ENCODE measurements at places on chromosomes 4 and X.

- no peak for DNase-seq
Observed at GRCh38 chrX:10102046-10102704, 54.6 kb upstream of the CLCN4 start.

GRCh38 chr4:152856960-152857359 lies 77.2 kb downstream of the ARFIP1 start:
- no peak for DNase-seq

GRCh38 chrX:139795196-139795595 lies 87.2 kb upstream of the MCF2 start:
- no peak for DNase-seq

DNA sequence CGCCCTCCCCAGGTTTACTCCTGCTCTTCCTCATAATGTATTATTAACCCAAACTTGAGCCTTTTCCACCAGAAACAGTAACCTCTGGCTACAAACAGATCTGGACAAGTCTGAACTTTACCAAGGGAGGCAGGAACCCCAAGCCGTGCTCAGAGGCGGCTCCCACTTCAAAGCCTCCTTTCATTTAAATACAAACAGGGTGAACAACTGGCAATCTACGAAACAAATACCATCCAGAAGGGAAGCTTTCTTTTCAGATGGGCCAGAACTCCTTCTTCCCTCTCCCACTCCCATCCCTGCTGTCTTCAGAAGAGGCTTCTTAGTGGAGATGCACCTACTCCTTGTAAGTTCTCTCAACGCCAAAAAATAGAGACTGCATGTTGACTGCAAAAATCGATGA lies 2.1 kb upstream of the GPC4 start:
- peak; percentile 50 for DNase-seq

GRCh38 chr4:4385729-4386295 lies 1.1 kb upstream of the NSG1 start:
- no peak for DNase-seq

DNA sequence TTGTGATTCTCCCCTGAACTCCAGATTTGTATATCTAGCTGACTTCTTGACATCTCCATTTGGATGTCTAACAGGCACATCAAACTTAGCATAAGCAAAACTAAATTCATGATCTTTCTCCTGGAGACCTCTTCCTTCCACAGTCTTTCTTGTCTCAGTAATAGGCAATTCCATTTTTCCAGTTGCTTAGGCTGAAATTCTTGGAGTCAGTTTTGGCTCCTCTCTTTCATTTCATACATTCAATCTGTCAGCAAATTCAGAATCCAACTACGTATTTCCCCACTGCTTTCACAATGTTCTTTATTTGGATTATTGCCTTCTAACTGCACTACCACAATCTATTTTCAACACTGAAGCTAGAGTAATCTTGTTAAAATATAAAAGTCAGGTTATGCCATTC lies 219.9 kb upstream of the GLRA2 start:
- no peak for DNase-seq

GRCh38 chr4:187786190-187786589 lies 209.4 kb upstream of the ZFP42 start:
- DNase-seq, result no peak

GRCh38 chr4:176981551-176981950 lies 188.8 kb upstream of the VEGFC start:
- no peak for DNase-seq

GRCh38 chr4:7103607-7104365 lies 35.9 kb upstream of the GRPEL1 start:
- DNase-seq, result peak; percentile 43

- no peak for DNase-seq
Observed at GRCh38 chr4:169283114-169283509, 12.4 kb upstream of the SH3RF1 start.

DNA sequence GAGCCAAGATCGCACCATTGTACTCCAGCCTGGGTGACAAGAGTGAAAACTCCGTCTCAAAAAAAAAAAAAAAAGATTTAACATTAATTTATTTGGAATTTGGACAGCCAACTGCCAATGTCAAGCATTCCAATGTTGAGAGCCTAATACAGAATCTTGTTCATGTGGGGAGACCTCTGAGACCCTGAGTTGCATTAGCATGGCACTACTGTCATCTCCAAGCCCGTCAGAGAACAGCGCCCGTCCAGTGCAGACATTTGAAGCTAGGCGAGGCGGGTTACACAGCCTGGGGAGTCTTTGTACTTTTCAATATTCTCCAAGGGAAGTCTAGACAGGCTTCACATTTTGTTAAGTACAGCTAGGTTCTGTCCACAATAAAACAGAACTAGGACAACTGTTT lies 126.7 kb downstream of the CHRNA9 start:
- DNase-seq, result no peak

GRCh38 chr4:100707786-100708185 lies 190.0 kb upstream of the EMCN start:
- no peak for DNase-seq

DNA sequence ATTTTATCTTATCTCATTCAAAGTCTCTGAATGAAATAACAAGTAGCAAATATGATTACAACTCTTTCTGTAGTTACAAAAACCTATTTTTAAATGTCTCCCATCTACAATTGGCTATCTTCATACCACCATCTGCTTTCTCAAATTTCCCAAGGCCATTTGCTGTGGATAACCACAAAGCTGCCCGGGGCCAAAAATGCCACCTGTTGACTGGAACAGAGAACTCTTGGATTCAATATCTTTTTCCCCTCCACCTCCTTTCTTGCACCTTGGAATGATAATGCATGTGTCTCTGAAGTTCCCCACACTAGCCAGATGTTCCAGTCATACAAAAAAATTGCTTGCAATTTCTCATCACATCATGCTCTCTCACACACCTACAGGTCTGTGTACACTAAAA lies 93.3 kb upstream of the SCML1 start:
- no peak for DNase-seq

DNA sequence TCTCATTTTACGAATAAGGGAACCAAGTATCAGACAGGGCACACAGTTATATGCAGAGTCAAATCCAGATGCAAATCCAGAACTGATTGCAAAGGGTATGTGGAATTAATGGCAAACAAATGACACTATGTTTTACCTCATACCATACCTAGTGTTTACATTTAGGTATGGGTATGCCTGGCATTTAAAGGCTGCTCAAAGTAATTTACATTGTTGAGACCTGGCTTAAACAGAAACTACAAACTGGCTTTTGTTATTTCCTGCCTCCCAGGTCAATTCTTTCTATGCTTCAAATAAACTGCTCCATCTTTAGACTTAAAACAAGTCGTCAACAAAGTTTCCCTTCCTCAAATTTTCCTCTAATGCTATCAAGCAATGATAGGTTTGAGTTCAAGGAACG lies 33.7 kb downstream of the ANKRD17 start:
- no peak for DNase-seq

DNA sequence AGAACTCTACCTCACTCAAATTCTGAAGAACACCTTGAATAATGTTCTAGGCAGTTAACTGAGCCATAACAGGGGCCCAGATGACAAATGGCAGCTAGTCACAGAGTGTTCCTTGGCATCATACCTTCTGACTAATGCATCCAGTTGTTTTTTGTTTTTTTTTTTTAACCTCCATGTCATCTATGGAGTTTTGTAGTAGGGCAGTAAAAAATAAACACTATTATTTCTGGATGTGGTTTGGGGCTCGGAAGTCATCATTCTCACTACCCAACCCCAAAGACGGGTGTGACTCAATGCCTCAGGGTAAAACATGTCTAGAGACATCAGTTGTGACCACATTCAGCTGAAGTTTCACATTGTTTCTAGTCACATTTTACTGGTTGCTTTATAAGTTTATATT lies 31.2 kb upstream of the MCF2 start:
- no peak for DNase-seq

DNA sequence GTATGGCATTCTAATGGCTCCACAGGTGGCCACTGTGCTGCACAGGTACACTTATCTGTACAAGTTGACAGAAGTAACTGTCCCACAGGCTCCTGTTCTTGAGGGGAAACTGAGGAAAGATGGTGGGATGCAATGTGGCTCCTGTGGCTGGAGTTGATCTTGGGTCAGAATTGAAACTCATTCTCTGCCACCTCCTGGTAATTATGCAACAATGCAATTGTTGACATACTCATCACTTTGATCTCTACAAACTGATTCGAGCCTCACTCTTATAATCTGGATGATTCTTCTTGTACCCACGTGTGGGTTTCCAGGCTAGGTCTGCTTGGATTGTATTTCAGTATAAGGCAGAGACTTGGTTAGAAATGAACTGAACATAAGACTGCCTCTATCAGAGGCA lies 148.8 kb downstream of the CCNG2 start:
- DNase-seq, result no peak

GRCh38 chr4:93828995-93829819 lies 654 bp downstream of the ATOH1 start:
- DNase-seq, result peak; percentile 54

GRCh38 chrX:102599951-102600579 lies 750 bp downstream of the ARMCX5 start:
- peak; percentile 12 for DNase-seq

DNA sequence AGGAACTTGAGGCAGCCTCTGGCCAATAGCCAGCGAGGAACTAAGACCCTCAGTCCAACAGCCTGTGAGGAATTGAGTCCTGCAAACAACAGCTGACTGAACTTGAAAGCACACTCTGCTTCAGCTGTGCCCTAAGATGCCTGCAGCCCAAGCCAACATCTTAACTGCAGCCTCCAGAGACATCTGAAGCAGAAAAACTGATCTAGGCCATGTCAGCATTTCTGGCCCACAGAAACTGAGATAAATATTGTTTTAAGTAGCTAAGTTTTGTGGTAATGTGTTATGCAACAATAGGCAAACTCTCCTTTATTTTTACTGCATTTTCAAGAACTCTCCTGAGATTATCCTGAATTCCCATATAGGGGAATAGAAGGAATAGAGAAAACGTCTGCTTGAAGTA lies 24.4 kb upstream of the PIGA start:
- no peak for DNase-seq

- no peak for DNase-seq
Observed at GRCh38 chrX:136816975-136817374, 36.2 kb upstream of the ARHGEF6 start.

GRCh38 chrX:153922932-153923857 lies 2.9 kb downstream of the ARHGAP4 start:
- peak; percentile 71 for DNase-seq

- DNase-seq, result no peak
Observed at GRCh38 chr4:152117933-152118507, 357.2 kb upstream of the GATB start.

DNA sequence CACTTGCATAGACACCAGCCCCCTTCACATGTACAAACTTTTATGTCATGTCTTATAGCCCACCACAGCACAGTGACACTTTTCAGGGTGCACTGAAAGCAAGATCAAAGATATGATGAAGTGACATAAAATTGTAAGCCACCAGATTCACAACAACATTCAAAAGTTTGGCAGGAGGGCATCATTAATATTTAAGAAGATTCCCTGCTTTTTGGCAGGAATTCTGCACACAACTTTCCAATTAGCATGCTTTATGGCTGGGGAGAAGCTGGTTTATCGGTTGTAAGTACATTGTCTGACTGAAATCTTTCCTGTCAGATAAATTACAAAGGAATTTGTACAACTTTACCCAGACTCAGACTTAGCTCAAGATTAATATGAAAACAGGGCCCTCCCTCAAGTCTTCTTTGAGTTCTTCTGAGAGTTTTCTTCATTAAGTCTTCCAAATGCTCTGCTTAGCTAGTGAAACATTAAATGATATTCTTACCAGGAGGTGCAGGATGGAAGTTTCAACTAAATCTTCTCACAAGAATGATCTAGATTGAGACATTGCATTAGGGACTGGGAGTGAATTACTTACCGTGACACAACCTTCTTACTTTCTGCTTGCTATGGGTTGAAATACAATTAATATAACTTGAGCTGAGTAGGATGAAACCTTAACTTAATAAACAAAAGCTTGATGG lies 523.8 kb downstream of the PPARGC1A start:
- no peak for DNase-seq

DNA sequence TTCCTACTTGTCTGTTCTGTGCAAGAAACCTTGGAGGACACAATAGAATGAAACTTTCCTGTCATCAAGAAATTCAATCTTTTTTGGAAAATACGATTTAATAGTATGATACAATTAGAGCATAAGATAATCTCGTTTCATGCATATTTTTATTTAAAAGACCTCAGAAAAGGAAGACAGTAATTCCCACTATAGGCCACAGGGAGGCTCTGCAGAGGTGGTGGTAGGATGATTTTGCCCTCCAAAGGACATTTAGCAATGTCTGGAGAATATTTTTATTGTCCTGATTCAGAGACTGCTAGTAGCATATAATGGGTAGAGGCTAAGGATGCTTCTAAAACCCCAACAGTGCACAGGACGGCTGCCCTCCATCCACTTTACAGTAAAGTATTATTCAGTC lies 68.7 kb downstream of the PAK3 start:
- no peak for DNase-seq

DNA sequence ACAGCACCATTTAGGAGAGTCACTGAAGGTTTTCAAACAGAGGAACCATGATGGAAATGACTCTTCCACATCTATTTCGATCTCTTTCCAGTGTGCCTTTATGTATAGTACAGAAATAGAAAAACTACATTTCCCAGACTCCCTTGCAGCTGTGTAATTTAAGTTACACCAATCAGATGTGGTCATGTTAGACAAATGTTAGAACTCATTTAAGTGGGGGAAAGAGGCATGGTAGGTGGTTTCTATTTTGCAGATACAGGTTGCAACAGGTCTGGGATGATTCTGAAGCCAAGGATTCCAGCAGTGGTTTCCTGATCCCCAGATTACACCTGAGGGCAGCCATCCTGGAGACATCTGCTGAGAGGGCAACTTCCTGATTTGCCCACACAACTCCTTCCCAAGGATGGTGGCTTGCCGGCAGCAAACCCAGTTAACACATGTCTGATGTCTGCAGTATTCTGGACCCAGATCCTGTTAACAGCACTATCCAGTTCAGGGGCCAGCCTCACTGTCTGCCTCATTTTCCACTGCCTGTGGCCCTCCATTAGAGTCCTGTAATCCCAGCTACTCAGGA lies 38.7 kb upstream of the PDK3 start:
- DNase-seq, result peak; percentile 9

- no peak for DNase-seq
Observed at GRCh38 chr4:15213302-15213970, 211.2 kb downstream of the CPEB2 start.

DNA sequence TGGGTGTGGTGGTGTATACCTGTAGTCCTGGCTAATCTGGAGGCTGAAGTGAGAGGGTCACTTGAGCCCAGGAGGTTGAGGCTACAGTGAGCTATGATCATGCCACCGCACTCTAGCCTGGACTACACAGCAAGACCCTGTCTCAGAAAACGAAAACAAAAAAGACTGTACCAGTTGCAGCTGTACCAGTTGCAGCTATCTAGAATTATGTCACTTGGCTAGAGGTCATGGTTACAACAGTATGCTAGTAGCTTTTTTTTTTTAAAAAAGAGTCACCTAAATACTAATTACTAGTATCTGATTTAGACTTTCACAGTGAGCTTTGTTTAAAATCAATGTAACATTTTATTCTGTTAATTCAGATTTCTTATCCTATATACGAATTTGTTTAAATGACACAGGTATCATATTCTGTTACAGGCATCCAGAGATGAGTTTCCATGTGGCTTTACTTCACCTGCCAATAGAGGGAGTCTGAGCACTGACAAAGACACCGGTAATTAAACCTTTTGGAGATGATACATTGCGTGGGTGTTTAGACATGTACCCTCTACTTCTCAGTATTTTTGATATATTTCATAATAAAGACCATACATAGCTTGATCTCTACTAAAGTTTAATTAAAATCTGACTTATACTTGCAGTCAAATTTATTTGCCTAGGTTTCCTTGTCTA lies 100.2 kb upstream of the IL13RA1 start:
- no peak for DNase-seq

GRCh38 chrX:17438221-17438620 lies 63.2 kb downstream of the NHS start:
- no peak for DNase-seq

GRCh38 chr4:188942606-188943005 lies 803.4 kb downstream of the TRIML1 start:
- DNase-seq, result no peak

Data from ELF-1 (cell line).